ENCODE measurements at places on chromosomes 11 and 22.

- DNase-seq = no peak
These were observed 71.4 kb upstream of the SEZ6L start for GRCh38 chr22:26097840-26098239.

DNA sequence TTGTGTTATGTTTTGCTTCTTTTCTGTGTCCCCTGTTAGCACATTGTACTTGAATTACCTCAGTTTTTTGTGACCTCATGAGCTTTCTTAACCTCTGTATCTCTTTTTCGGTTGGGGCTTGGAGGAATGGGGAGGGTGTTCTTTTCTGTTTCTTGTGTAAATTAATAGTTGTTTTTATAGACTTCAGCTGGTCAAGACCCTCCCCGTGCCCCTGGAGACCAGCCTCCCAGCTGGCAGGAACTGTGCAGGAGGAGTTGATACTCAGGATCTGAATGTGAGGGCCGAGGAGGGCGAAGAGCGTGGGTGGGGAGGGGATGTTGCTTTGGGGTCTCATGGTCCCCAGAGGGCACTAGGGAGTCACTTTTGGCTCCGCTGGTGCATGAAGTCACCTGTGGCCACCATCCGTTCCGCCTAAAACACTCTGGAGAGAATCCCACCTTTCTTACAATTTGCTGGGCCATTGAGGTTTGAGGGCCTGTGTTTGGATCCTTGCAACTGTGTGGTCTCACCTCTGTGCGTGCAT lies 44.3 kb upstream of the NNMT start:
- no peak for DNase-seq

GRCh38 chr22:44584256-44584902 lies 86.3 kb upstream of the RTL6 start:
- no peak for DNase-seq

- peak; percentile 30 for DNase-seq
These were observed 582 bp downstream of the SREBF2 start for GRCh38 chr22:41833369-41834004.

DNA sequence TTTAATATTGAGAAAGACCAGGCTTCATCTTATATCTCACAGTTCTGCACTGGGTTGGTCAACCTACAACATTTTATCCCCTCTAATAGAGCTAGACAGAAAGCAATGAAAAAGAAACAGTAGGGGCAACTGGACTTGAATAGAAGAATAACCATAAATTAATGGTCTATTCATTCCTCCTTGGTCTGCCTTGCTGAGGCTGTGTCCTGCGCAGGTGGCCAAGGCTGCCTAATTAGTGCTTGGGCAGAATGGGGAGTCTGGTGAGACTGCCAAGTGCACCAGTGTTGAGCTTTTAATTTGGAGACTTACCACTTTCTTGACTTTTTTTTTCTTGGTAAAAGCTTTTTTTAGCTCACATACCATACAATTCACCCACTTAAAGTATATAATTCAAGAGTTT lies 35.0 kb upstream of the SPON1 start:
- DNase-seq = no peak

DNA sequence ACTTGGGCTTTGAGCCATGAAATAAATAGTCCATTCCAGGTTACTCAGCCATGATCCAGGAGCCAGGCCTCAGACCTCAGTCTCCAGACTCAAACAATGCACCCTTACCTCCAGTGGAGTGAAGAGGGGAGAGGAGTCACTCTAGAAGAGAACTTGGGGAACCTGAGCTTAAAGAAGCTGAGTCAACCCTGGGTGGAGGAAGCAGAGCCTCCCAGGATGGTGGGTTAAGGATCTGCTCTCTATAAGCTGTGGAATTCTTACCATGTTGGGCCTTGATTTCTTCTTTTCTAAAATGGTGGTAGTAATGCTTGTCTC lies 113.2 kb downstream of the NECTIN1 start:
- no peak for DNase-seq

DNA sequence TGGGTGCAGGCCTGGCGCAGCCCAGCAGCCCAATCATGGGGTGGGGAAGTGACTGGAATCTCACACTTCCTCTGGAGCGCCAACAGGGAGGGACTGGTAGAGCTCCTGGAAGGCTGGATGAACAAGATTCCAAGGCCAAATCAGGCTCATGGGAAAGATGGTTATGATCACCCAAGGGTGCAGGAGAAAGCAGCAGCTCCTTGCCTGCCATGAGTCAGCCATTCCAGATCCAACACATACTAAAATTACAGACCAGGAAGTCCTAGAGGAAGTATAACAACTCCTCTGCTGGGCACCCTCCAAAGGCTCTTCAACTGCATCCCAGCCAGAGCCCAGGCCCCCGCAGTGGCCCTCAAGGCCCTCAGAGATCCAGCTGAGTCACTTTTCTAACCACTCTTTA lies 427.3 kb downstream of the TENM4 start:
- no peak for DNase-seq

GRCh38 chr11:31882951-31883392 lies 71.8 kb upstream of the PAX6 start:
- DNase-seq = no peak

GRCh38 chr11:28342716-28343115 lies 234.5 kb downstream of the METTL15 start:
- no peak for DNase-seq

DNA sequence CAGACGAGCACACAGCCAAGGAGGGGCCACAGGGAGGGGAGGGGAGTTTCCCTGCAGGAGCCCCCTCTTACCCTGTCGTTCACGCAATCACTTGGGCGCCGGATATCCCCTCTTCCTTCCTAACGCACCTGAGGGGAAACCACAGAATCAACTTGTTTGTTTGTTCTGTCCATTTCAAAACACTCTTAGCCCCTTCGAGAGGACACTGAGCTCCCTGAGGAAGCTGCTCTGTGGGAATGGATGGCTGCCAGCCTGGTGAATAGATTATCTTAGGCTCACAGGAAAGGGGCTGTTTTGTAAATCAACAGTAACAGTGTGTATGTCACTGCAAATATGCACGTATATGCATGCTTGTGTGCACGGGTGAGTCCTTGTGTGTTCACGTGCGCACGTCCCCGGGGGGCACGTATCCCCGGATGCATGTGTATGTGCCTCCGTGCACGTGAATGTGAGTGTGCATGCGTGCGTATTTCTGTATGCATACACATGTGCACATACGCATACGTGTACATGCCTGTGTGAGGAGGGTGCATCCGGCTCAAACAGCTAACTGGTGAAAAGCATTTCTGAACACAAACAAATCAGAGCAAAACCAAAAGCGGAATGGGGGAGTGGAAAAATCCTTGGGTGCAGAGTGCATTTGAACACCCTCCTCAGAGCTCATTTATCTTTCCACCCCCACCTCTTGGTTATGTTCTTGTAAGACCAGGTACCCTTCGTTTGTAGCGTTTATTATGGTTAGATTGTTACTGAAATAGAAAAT lies 7.2 kb downstream of the ARSA start:
- DNase-seq = no peak

DNA sequence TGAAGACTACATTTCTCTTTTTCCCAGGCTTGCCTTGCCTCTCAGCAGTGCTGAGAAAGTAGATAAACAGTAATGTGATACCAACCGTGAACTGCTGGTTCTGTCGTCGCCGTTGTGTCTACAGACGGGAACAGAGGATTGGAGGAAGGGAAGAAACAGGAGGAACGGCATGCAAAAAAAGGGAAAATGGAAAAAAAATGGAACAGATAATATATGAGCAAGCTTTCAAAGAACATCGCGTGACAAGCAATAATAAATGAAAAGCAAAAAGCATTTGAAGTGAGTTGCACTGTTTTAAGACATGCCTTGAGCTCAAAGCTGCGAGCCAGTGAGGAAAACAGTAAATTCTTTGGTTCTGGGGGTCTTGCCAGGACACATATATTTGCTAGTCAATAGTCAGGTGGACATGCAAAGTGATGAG lies 305.9 kb downstream of the CADM1 start:
- no peak for DNase-seq

DNA sequence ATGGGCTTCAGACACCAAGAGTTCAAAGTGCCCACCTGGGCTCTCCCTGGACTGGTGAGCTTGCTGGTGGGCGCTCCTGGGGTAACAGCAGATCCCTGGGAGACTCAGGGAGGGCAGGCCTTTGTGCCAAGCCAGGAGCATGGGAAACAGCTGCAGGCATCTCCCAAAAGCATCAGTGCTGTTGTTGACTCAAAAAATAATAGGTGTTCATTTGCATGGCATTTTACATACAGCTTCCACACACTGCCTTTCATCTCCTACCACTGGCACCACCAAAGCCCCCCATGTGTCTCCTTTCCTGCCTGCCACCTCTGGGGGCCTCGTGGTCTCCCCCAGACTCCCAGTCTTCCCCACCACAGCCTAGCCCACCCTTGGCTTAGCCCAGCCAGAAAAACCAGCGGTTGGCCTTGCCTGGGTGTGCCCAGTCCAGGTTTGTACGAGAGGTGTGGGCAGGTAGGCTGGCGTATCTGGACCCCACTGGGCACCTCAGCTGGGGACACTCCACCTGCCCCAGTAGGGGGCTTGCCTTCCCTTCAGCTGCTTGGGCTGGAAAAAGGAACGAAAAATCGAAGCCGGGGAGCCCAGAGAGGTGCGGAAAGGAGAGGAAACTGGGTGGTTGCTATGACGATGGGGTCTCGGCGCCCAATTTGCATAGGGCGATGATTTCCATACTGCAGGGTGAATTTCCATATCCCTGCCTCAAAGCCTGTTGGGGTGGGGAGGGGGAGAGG lies 15.0 kb downstream of the POU2F3 start:
- no peak for DNase-seq

DNA sequence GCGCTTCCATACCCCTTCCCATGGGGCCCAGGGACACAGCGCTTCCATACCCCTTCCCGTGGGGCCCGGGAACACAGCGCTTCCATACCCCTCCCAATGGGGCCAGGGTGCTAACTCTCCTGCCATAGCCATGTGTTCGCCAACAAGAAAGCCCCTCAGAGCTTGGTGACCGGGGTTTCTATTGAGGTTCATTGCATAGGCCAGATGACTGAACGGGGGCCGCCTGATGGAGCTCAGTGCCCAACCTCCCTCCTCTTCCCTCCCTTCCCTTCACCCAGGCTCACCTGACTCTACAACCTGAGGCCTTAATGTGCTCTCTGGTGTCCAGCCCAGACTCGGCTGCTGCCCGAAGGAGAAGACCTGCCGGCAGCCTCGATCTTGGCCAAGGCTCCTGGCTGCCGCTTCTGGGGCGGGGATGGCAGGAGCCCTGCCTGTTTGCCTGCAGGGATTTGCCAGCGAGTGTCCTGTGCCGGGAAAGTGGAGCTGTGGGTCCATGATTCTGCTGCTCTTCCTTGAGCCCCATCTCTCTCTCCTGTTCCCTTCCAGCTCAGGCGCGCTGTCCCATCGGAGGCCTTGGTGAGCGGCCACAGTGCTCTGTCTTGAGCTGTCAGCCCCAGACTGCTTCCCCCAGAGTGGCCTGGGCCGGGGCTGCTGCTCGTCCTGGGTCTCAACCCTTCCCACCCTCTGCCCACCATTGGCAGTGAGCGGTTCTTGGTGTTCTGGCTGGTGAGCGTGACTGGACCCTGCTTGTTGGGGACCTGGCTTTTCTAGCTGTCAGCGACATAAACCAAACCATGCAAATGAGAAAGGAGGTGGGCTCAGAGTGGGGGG lies 267.0 kb downstream of the TBC1D22A start:
- DNase-seq = no peak

- no peak for DNase-seq
These were observed 257.8 kb upstream of the SYN3 start for GRCh38 chr22:33315954-33316353.

DNA sequence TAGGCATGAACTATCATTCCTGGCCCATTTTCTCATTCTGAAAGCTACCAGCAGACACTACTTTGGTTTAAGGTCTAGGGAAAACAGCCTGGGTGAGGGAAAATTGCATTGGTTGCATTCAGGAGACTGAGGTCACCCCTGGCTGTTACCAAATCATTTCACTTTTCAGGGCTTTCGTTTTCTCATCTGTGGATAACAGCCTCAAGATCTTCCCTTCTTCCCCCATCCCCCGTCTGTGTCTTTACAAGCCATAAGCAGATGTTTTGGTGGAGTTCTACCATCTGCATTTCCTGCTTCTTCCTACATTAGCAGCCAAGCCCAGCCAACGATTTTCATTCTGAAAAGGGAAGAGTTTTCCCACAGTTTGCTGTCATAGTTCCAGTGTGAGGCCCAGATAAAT lies 130.4 kb downstream of the HIPK3 start:
- no peak for DNase-seq

DNA sequence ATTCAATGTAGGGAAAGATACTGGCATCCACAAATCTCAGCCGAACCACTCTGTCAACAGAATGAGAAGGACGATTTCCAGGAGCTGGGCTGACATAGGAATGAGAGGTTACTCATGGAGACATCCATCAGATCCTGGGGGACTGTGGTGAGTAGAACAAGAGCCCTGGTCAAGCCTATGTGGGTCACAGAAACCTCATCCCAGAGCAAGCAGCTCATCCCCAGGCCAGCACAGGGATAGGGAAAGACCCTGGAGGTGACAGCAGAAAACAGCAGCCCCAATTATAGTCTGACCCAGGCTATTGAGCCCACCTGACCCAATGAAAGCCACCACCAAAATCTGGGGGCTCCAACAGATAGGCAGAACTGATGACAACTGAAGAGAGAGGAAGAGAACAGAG lies 128.0 kb upstream of the SERPIND1 start:
- no peak for DNase-seq

DNA sequence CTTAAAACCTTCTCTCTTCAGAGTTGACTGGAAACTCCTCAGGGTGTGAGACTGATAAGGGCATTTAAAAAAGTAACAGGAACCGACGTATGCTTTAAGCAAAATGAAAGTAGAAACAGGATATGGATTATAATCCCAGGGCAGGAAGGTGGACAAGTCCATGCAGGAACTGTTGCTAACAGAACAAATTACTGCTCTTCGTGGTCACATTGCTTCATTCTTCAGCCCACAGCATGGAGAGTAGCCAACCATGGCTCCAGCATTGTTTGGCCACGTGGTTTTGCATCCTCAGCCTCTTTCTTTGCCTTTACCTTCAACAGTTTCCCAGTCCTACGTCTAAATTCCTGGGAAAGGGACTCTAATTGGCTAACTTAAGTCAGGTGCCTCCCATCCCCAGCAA lies 563.1 kb upstream of the ISX start:
- no peak for DNase-seq

DNA sequence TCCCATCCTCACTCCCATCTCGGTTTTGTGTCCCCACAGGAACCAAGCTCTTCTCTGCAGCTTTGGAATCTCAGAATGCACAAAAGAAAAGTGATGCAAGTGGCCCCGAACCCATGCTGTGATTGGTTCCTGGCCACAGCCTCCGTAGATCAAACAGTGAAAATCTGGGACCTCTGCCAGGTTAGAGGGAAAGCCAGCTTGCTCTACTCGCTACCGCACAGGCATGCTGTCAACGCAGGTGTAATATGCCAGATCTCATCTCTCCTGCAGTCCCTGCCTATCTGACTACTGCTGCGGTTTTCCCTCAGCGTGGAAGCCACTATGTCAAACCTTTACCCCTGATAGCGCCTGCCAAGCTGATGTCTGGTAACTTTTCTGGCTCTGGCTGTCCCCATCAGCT lies 200.5 kb upstream of the LRRC4C start:
- no peak for DNase-seq

DNA sequence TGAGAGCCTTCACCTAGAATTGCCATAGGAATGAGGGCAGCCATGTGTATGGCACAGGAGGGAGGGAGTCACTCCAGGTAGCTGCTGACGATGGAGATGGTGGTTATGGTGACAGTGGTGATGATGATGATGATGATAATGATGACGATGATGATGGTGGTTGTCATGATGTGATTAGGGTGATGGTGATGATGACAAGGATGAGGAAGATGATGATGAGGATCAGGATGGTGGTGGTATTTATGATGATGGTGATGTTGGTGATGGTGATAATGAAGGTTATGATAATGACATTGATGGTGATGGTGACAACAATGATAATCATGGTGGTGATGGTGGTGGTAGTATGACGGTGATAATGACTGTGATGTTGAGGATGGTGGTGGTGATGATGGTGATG lies 1130.5 kb downstream of the BRD1 start:
- DNase-seq = no peak

All from activated CD8-positive, alpha-beta memory T cell treated with anti-CD3 and anti-CD28 coated beads for 48 hours (primary cell).